ENCODE measurements at places on chromosomes 11 and 22.

DNA sequence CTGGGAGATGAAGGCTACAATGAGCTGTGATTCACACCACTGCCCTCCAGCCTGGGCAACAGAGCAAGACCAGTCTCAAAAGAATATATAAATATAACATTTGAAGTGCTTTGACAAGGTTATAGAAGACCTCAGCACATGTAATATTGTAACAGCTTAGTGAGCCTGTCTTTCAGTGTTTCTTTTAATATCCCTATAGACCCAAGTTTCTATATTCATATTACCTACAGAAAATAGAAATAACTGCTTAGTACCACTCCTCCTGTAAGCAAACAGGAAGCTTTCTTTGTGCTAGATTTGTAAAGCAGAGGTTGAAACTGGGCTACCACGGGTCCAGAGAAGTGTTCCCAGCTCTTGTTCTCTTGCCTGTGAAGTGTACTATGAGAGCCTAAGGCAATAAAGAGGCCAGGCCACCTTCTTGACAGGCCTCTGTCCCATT, 68.2 kb downstream of the PPP2R1B start:
- DNase-seq = no peak

DNA sequence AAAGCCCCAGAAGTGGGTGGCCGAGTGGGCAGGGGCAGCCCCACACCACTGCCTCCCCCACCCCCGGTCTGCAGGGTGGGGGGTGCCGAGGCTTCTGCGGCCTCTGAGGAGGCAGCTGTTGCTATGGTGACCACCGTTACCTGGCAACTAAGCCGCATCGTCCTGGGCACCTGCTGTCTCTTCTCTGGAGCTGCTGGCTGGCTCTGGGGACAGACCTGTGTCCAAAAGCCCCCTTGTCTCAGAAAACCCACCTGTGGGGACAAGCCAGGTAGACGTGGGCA, 79.9 kb upstream of the PRR5 start:
- DNase-seq = peak; percentile 5

- no peak for DNase-seq
Measured at GRCh38 chr11:83566950-83567349, 280.8 kb upstream of the CCDC90B start.

DNA sequence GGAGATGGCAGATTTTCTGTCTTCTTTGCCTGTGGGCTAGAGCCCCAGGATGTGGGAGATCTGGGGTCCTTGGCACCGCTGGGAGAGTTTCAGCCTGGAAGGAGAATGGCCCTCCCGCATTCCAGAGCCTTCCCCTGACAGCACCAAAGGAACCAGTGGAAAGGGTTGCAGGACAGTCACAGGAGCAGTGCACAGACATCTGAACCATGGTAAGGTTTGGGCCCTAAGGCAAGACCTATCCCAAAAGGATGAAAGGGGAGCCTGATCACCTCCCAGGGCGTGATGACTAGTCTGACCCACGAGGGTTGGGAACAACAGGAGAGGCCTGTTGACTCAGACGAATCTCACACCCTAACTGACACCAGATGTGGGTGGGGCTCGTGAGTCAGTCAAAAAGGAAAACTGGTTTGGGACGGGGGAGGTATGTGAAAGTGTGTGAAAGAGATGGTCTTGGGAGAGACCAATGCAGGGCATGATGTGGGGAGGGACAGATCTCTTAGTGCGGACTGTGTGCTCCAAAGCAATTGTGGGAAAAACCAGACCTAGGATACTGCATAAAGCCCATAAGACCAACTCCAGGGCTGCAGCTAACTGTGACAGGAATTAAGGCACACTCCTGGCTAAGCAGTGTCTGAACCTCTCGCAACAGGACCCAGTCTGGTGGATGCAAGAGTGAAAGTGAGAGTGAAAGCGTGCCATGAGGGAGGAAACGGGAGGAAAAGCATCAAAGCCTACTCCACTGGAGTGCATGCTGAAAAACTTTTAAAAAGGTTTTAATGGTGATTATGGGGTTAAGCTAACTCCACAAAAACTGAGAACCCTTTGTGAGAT, 39.1 kb upstream of the GLYAT start:
- no peak for DNase-seq

GRCh38 chr11:38971141-38971540, 2373.1 kb upstream of the RAG2 start:
- DNase-seq = no peak

GRCh38 chr11:82183346-82183745, 550.3 kb downstream of the FAM181B start:
- DNase-seq = no peak

- no peak for DNase-seq
Measured at GRCh38 chr11:64207256-64208085, 950 bp downstream of the FERMT3 start.

DNA sequence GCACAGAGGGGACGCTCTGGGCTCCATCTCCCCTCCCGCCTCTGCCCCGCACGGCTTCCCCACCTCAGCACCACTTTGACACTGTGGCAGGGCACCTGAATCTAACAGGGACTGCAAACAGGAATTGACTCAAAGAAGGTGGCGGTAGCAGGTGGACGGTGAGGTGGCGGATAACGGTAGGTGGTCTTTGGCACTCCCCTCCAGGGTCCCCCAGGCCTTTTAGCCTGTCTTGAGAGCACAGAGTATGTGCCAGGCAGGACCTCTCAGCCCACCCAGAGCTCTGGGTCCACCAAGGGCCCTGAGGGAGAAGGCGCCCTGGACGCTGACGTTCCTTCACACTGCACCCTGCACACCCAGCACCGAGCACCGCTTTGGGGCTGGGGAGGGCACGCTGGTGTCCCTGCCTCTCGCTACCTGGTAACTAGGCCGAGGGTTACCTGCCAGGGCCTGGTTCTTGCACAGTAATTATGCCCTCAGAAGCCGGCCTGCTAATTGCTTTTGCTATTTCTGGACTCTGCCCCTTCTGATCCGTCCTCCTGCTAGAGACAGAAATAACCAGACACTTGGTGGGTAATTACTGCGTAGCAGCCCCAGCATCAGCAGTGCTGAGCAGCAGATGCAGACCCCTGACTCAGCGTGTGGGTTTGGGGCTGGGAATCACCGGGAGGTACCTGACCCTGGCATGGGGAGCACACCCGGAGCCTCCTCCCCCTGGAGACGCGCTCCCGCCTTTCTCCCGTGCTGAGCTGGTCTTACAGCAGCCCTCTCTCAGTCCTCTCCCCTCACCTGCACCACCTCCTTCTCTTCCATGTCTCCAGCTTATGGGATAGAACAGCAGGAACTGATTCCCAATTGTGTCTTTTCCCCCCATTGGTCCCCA, 103.3 kb upstream of the B3GAT1 start:
- DNase-seq = peak; percentile 9

DNA sequence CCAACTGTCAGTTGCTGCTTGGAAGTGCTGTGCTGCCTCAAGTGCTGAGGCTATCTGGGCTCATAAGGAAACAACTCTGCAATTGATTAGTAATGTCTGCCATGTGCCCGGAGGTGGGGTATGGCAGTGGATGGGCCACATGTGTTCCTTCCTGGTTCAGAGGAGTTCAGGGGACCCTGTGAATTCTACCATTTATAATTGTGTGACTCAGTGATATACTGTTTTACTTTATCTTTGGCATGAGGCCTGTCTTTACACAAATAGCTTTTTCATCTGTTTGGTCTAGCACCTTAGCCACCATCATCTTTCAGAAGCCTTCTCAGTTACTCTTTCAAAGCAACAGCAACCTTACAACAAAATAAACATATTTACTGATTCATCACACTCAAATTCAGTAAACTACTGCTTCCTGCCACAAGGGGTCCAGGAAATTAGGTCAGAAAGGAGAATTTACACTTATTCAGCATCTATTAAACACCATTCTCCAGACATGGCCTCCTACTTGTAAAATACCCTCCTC, 20.9 kb downstream of the DKK3 start:
- DNase-seq = no peak

DNA sequence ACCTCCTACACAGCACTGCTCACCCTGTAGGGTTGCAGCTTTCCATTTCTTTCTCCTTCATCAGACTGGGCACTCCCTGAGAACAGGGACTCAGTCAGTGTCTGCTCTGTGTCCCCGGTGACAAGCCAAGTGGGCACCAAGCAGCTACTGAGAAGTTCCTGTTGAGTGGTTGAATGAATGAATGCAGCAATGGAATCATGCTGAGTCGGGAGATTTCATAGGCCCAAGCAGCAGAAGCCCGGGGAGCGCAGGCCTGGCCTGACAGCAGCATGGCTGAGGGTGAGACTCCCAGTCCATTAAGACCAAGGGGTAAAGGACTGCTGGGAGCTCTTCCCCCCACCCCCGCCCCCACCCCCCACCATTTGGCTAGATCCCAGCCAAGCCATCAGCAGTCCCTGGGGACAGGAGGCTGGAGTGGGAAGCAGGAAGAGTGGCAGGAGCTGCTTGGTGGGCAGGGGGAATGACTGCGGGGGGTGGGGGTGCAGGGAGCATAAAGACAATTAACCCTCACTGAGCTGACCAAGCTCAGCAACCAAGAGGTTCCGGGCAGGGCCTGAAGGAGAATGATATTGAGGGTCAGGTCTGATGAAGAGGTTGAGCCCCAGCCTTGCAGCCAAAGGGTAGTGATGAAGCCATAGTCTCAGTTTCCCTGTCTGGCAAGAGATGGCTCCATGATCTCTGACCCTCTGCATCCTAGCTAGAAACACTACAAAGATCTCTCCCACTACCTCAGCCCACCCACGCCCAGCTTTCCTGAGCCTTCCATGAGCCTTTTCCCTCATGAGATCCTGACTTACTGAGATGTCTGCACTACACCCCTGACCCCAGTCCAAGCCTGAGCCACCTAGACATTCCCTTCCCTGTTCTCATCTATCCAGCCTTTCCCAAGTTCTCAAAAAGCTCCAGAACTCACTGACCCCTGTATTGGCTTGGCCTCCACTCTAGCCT, 2.8 kb downstream of the PDE2A start:
- DNase-seq = no peak

GRCh38 chr11:113245216-113245615, 69.2 kb upstream of the TTC12 start:
- DNase-seq = no peak

DNA sequence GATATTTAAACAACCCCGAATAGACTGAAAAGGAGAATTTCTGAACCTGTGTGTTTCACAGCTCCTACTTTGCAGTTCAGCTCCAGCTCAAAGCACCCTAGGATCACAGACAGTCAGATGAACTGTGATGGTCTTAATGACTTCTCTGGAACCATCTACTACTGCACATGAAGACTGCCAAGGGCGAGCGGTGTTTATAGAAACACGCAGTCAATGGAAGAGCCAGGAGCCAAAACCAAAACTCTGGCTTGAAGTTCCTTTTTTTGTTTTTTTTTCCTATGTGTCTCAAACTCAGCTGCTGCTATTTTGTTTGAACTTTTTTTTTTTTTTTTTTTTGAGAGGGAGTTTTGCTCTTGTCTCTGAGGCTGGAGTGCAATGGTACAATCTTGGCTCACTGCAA, 382.6 kb upstream of the SYN3 start:
- no peak for DNase-seq

GRCh38 chr22:48537343-48537680, 1290.4 kb downstream of the BRD1 start:
- DNase-seq = no peak

DNA sequence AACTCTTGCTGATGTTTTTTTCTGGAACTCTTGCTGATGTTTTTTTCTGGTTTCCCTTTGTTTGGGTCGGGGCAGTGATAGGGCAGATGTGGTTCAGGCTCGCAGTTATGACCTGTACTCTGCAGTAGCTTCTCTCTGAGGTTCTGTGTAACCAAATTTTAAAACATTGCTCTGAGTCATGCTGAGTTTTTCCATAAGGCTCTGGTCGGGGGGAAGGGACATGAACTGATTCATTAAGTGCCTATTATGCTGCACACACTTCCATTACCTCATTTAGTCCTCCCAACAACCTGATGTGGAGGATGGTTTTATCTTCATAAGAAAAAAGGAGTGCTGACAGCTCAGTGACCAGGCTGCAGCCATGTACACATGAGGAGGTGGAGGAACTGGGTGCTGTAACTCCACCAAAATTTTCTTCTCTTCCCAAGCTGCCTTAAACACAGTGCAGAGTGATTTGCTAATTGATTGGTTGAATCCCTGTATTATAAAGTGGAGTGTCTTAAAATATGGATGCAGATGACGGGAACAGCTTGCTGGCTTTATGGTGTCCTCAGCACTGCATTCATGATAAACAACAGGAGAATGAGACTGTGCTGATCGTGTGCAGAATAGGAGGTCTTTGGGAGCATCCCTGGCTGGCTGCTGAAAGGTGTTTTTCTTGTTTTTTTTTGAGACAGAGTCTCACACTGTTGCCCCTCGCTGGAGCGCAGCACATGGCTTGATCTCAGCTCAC, 19.1 kb downstream of the TNRC6B start:
- no peak for DNase-seq

- DNase-seq = peak; percentile 41
Measured at GRCh38 chr11:12167061-12168000, 56.9 kb downstream of the MICAL2 start.

- DNase-seq = no peak
Measured at GRCh38 chr22:30872285-30873041, 96.1 kb downstream of the MORC2 start.

GRCh38 chr11:126654886-126655806, 299.7 kb downstream of the ST3GAL4 start:
- DNase-seq = peak; percentile 70

DNA sequence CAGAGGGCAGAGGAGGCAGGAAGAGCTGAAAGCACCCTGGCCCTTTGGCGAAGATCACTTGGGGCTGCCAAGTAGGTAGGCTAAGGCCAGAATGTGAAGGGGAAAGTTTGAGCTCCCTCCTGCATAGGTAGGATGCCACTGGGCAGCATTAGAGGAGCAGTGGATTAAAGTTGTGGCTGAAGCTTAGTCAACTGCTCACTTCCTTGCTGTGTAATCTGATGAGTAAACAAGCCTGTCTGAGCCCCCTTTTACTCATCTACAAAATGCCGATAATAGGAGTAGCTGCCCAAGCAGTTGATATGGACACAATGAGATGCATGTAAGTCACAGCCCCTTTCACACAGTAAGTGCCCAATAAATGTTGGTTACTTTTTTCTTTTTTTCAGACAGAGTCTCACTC, 216.4 kb downstream of the MN1 start:
- no peak for DNase-seq

DNA sequence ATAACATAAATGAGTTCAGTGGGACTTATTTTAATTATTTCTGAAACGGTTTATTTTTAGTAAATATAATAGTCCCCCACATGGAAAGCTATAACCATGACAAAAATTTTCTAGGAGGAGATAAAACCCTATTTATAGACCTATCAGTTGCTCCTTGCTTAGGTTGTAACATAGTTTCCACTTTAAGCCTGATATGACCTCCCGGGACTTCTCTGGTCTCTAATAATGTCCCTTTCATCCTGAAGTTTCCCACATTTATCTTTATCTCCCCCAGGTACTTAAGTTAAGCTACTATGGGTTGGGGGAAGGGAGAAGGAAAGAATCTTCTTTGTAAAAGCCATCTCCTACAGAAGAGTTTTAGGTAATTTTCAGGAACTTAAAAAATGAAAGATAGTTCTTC, 117.7 kb downstream of the RBFOX2 start:
- no peak for DNase-seq

Data from cerebellar cortex (tissue), 1 donor.